ENCODE measurements at places on chromosomes 2 and 18.
A peak's percentile ranks its signal among the peaks of the same experiment; 100 is the strongest.

DNA sequence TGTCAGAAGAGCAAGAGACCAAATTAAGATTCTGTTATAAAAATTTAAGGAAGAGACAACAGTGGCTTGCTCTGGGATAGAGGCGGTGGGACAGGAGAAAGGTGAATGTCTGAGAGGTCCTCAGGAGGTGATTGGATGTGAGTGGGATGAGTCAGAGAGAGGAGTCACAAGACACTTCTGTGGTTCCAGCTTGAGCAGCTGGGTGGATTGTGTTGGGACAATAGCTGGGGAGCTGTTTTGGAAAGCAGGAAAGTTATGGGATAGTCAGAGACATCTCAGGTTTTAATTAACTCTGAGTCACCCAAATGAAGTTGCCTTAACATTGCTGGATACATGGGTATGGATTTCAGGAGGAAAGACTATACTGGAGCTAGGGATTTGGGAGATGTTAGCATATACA lies 218.0 kb upstream of the TRIB2 start:
- DNase-seq: no peak

- no peak for DNase-seq
Measured at GRCh38 chr2:73827018-73827417, 1.7 kb upstream of the STAMBP start.

DNA sequence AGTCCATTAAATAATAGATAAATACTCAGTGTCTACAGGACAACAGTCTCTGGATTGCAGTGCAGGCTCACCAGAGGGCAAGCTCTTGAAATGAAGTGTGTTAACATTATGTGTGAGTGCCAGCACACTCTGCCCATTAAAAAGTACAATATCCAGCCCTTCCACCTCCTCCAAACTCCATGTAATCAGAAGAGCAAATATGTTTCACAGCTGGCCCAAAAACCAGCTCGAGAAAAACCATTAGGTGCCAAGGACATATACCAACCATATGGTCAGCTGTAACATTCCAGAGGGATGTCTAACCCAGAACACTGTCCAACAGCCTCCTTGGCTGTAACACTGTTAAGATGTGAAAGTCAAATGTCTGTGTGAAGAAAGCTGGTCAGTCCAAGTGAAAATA lies 112.2 kb downstream of the ZNF385B start:
- no peak for DNase-seq

DNA sequence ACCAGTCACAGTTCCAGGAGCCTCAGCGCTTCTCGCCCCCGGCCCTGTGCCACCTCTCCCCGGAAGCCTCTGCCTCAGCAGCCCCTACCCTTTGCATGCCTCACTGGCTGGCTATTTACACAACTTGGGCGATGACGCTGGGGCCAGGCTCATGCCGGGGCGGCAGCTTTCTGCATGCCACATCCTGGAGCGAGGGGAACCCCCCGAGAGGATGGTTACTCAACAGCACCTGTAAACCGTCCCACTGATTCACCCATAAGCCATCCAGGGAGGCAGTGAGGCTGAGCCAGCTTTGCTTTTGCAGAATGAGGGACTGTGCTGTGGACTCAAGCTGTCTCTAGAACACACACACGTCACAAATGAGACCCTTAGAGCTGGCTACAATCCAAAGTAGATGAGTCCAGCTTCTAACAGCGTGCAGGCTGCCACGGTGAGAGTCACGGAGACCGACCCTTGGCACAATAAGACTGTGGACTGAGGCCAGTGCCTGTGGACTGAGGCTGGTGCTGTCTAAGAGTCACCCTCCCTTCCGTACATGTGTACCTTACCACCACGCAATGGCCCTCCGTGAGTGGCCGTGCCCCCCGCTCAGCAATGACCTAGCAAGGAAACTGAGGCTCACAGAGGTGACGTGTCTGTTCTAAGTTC lies 45.6 kb upstream of the ODC1 start:
- no peak for DNase-seq

- peak; percentile 59 for DNase-seq
Measured at GRCh38 chr18:5238371-5238976, 41.4 kb upstream of the AKAIN1 start.

DNA sequence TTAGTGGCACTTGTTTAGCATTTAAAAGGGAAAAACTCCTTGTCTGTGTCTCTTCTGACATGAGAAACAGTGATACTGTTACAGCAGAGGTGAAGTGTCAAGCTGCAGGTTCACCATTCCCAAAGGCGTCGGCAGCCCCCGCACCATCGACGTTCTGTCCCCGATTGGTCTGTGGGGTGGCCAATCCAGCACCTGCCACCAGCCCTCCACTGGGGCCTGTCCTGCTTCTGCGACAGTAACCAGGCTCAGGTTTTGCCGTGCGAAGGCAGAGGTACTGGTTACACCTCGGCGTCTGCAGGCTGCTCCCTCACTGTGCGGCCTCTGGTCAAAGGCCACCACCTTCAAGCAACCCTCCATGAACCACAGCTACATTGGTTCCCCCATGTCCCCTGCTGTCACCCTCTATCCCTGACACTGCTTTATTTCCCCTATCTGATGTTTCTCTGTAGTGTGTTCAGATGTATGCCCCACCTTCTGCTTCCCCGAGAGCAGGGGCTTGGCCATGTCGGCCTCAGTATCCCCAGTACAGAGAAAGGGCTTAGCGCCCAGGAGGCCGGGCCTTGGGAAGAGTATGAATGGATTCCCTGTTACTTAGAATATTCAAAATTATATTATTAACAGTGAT lies 8.6 kb upstream of the ESPNL start:
- no peak for DNase-seq

DNA sequence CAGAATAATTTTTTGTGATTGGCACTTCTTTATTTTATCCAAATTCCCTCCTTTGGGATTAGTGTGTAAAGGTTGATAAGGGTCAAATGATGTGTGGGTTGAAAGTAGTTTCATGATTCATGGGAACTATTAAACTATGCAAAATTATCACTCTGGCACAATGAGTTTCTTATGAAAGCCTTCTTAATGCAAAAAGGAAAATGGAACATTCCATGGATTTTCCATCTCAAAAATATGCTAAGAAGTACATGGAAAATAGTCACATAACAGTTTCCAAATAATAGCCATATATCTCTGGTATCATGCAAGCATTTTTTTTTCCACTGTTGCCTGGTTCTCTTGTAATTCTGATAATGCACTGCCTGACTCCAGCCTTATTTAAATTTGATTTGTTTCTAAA lies 639.7 kb downstream of the NR4A2 start:
- no peak for DNase-seq

GRCh38 chr18:62396381-62396780 lies 71.3 kb downstream of the TNFRSF11A start:
- no peak for DNase-seq

DNA sequence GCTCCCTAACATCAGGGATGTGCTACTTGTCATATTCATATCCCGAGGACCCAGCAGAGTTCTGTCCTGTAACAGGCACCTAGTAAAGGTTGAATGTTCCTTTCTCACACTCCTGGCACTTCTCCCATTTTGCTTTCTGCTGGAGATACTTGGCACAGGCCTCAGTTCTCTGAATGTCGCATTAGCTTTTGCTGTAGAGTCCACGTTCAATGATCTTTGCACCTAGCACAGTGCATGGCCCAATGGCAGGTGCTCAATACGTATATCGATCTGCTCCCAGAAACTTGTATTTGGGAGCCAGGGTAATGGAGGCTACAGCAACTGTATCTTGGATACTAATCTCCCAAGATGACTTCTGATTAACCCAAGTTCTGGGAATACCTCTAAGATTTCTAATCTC lies 24.8 kb upstream of the VPS4B start:
- no peak for DNase-seq

GRCh38 chr18:36101943-36102342 lies 27.2 kb downstream of the SLC39A6 start:
- DNase-seq: no peak

GRCh38 chr2:236887953-236888793 lies 197.5 kb upstream of the COPS8 start:
- DNase-seq: no peak

DNA sequence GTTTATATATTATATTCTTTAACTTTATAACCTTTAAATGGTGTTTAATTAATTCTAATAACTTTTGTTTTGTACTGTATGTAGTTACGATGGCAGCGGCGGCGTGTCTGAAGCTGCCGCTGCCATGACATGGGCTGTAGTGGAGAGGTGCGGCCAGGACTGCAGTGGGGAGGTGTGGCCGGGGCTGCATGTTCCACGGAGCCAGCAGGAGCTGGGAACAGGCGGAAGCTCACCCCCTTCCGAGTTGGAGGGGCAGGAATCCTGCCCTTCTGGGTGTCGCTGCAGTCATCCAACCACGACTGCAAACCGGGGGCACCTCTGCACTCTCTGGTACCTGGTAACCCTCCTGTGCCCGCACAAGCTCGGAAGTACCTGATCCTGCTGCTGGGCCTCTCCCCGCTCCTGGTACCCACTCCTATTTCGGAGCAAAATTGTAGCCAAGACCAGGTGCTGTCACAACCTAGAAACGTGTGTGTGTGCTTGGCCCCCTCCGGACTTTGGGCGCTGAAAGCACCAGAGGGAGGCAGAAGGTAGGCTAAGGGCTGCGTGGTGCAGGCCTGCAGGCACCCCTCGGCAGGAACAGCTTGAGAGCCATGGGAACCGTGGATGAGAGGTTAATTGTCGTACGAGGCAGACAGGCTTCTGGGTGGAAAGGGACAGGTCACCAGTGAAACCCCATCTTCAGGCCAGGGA lies 1329.7 kb upstream of the SLC39A10 start:
- DNase-seq: no peak

DNA sequence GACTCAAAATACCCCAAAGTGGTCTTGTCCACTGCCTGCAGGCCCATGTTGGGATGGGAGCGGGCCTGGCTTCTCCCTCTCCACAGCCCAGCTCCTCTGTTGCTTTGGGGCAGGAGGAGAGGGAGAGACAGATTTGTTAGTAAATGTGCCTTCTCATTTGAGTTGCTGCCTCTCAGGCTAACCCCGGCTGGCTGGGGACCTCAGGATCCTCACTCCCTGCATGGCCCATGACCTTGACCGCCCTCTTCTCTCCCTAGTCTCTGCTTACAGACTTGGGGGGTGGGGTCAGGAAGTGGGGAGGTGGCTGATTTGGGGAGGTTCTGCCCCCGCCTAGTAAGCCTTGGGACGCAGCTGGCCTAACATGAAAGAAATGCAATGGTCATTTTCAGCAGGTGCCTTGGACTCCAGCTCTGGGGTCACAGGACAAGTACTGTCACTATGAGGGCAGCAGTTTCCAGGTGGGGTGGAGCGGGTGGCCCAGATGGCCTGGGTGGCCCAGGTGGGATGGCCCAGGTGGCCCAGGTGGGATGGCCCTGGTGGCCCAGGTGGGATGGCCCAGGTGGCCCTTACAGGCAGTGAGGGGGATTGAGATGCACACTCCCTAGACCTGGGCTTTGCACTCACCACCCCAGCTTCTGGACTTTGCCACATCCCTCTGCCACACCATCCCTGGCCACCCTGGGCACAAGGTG lies 24.1 kb downstream of the HJURP start:
- DNase-seq: no peak

DNA sequence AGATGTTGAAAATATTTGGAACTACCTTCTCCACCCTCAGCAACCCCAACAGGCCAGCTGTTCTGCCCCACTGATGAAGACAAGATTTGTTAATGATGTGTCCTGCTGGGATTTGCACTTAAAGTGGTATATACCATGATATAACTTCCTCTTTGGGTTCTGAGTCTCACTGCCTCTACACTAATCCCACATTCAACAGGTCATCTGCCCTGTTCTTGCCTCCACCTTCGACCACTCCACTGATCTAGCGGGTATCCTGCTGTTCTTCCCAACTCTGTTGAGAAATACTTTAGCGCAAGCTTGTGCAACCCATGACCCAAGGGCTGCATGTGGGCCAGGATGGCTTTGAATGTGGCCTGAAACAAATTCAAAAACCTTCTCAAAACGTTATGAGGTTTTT lies 72.7 kb downstream of the LRP1B start:
- DNase-seq: no peak

DNA sequence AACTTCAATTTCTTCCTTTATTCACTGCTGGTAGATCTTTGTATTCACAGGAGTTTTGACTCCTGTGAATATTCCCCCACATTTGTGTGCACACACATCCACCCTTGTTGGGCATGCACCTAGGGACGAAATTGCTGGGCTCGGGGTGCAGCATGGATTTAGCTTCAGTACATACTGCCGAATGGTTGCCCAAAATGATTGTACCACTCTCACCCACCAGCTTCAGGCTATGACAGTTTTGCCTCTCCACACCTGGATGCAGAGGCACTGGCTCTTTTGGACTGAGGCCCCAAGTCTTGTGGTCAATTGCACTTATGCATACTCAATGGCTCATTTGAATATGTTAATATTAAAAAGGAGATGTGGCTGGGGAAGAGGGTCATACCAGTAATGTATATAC lies 65.1 kb upstream of the ODC1 start:
- DNase-seq: no peak

DNA sequence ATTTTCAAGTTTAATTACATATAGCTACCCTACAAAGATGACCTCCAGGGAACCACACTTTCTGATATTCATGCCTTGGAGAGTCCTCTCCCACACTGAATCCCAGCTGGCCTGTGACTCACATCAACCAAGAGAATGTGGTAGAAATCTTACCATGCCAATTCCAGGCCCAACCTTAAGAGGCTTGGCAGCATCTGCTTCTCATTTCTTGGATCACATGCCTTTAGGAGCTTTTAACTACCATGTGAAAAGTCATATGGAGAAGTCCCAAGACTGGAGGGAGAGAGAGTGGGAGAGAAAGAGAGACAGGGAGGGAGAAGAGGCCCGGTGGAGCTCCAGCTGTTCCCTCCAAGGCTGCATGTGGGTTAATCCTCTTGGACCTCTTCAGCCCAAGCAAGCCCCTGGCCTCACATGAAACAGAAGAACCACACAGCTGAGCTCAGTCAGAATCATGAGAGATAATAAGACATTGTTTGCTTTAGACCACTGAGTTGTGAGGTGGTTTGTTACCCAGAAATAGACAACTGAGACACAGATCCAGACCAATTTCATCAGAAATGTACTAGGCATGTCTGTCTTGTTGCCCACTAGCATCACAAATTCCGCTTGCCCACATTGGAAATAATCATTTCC lies 190.7 kb downstream of the MTCL1 start:
- no peak for DNase-seq

DNA sequence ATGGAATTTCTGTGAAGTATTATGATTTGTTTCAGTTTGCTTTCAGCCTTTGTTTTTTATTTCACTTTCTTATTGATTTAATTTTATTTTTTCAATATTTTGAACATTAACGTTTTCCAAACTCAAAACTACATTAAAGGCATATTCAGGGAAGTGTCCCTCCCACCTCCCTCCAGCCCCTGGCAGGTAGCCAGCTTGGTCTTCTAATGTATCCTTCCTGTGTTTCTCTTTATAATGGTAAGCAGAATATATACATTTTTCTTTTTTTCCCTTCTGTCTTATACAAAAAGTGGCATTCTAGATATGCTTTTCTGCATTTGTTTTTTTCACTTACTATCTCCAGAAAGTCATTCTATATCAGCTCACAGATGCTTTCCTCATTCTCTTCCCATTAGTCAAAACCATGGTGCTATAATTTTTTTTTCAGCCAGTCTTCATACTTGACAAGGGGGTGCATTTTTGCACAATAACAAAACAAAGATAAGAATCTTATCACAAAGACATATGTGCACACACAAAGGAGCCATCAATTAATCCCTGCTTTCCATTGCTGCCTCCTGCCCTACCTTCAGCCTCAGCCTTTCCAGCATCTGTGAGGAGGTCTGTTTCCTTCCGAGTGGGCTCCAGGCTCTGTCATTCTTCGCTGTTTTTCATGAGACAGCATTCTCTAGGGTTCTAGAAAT lies 33.7 kb upstream of the TMEM177 start:
- DNase-seq: no peak
